Inflammatory macrophage treated with lipopolysaccharide for 4 hours (primary cell): ENCODE measurements at places on chromosomes 3 and 15.
A peak's percentile ranks its signal among the peaks of the same experiment; 100 is the strongest.

DNA sequence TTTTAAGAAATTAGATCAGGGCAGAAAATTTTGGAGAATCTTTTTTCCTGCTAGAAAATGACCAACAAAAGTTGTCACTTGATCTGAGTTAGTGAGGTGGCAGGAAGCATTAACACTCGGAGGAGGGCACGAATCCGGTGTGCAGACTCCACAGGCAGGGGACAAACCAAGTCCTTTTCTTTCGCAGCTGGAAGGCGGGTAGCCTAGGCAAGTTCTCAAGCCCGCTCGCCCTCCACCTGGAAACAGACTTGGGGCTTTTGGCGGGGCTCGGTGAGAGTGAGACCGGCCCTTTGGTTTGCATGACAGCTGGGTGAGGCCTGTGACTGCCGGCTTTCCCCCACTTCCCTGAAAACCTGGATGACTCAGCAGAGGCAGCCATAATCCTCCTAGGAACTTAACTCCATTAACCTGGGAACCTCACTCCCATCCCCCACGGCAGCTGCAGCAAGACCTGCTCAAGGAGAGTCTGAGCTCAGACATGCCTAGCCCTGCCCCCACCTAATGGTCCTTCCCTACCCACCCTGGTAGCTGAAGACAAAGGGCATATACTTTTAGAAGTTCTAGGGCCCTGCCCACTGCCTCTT is 134.8 kb downstream of the MFSD1 start:
- no peak for DNase-seq

DNA sequence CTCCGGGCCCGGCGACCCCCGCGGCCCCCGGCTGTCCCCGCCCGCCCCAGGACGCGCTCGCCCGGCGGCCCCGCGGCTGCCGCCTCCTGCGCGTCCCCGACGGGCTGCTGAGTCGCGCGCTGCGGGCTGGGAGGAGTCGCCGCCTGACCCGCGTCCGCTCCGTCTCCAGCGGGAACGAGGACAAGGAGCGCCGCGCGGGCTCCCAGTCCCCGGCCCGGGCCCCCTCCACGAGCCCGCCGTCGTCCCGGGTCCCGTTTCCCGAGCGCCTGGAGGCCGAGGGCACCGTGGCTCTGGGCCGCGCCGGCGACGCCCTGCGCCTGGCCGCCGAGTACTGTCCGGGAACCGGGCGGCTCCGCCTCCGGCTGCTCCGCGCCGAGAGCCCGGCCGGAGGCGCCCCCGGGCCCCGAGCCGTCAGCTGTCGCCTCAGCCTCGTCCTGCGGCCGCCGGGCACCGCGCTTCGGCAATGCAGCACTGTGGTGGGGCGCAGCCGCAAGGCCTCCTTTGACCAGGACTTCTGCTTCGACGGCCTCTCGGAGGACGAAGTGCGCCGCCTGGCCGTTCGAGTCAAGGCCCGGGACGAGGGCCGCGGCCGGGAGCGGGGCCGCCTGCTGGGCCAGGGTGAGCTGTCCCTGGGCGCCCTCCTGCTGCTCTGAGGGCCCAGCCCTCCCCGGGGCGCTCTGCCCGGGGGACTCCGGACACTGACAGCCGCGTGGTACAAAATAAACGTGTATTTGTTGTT is 1.5 kb downstream of the C2CD4A start:
- peak; percentile 73 for DNase-seq

DNA sequence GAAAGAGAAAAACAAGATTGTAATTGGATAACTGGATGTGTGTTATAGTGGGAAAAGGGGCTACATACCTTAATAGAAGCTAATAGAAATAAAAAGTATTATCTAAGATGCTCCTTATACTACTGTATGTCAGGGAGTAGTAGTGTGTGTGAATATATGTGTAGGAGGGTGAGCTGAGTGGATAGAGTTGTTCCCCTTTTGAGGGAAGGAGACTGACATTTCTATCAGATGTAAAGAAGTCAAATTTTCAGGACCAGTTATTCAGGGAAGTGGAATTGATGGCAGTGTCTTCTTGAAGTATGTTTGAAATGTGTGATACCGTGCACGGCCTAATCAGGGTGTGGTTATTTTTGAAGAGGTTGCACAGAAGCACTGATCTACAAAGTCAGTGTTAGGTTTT is 49.1 kb downstream of the PCOLCE2 start:
- DNase-seq: peak; percentile 19

- DNase-seq: no peak
These were observed 889.8 kb downstream of the ROBO1 start for GRCh38 chr3:78878011-78878410.

DNA sequence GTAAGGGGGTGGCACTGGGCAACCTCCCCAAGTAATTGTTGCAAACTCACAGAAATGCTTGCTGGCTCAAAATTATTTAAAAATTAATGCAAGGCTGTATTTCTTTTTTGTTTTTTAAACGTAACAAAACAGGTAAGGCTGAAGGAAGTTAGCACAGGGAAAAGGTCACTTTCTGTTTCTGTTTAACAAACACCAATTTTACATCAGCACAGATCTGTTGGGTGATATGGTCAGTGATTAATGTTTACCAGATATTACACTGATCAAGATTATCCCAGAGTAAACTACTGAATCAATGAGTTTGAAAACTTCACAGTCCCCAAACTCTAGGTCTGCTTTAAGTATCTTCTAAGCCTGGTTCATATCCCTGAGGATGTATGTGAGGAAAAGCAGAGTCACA is 558.0 kb downstream of the FOXP1 start:
- no peak for DNase-seq

GRCh38 chr15:94631608-94632007 is 400.2 kb downstream of the MCTP2 start:
- DNase-seq: no peak

DNA sequence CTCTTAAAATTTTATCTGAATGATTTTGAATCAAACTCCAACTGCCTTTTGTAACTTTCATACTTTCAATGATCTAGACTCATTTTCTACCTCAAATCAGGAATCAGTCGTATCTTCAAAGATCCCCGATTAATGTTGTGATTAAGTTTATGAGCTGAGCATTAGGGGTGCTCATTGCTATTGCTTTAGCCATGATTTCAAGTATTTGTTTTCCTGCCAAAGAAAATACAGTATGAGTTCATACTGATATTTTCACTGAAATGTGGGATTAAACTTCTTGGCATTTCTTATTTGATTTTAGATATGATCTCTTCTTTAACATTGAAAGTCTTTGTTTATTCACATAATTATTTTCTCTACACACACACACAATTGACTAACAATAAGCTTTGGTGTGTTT is 785.6 kb downstream of the NTRK3 start:
- DNase-seq: no peak

DNA sequence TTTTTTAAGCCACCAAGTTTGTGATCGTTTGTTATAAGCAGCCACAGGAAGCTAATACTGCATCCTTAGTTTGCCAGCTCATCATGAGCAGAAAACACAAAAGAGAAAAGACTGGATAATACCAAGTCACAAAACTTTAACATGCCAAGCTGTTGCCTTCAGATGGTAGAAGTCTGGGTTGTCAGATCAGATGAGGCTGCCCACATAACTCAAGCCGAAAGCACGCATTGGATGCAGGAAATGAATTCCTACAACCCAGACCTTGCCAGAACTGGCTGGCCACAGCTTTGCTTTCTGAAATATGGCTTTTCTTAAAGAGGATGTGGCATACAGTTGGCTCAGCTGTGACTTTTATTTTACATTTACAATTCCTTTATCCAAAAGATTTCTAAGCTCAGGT is 118.3 kb upstream of the NEO1 start:
- no peak for DNase-seq

DNA sequence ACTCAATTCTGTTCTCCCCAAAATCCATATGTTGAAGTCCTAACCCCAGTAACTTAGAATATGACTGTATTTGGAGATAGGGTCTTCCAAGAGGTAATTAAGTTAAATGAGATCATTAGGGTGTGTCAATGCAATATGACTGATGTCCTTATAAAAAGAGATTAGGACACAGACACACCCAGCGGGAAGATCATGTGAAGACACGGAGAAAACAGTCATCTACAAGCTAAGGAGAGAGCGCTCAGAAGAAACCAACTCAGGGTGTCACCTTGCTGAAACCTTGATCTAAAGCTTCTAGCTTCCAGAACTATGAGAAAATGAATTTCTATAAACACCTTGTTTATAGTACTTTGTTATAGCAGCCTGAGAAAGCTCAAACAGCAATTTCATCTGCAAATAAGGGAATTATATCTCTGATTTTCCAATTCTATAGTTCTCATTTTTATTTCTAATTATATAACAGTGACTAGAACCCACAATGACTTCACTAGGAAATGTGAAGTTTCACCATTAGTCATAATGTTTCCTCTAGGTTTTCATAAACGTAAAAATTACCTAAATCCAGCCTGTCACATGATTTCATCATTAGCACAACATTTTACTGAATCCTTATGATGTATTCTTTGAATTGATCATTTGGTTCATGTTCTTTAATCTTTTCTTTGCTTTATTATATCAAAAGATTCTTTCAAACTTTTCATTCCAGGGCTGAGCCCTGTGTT is 459.1 kb upstream of the MDFIC2 start:
- peak; percentile 67 for DNase-seq

GRCh38 chr3:41199866-41200668 is 762 bp downstream of the CTNNB1 start:
- peak; percentile 42 for DNase-seq

- DNase-seq: peak; percentile 18
These were observed 289.8 kb upstream of the ROPN1 start for GRCh38 chr3:124281453-124282316.

DNA sequence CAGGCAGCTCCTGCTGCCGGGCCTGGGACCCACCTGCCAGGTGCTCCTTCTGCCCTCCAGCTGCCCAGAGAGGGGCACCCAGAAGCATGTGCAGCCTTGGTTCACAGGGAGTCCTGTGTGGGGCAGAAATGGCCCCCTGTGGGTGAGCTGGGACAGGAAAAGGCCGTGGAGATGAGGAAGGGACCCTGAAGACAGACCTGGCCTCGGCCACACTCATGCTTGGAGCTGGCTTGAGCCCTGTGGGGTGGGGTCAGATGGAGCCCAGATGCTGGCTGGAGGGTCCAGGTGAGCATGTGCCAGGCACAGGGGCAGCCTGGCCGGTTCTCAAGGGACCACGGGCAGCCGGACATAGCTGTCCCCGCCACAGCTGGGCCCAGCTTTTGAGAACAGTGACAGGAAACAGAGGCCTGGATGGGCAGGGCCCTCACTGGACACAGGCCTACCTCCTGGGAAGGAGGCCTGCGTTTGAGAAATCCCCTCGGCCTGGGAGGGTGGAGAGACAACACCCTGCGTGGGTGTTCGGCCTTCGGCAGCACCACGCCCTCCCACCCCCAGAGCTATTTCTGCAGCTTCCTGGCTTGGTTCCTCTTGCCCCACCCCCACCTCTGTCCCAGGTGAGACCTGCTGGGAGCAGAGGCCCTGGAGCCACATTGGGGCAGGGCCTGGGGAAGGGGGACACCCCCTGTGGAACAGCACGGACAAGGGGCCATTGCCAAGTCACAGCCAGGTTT is 132.6 kb upstream of the MEF2A start:
- DNase-seq: peak; percentile 75

DNA sequence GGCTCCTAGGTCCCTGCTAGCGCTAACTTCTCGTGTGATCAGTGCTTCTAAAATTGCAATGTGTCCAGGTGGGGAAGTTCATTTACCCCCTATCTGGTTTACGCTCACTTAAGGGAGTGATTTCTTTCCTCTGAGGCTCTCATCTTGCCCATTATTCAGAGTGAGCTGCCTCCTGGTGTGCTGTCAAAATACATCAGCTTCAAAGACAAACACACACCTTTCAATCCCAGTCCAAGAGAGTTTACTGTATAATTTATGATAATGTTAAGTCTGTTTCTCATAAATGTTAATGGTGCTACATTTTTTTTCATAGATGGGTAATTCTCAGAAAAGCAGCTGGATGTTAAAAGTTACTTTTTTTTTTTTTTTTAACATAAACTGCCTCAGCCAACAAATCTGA is 112.3 kb downstream of the RORA start:
- DNase-seq: no peak

GRCh38 chr15:35293353-35294130 is 208.4 kb upstream of the NANOGP8 start:
- peak; percentile 46 for DNase-seq

GRCh38 chr3:161545824-161546223 is 49.2 kb downstream of the OTOL1 start:
- DNase-seq: no peak

- DNase-seq: no peak
These were observed 5.8 kb upstream of the PLOD2 start for GRCh38 chr3:146166826-146167225.

- no peak for DNase-seq
These were observed 933.1 kb downstream of the EPHA3 start for GRCh38 chr3:90040554-90040953.

GRCh38 chr3:51621091-51621892 is 49.8 kb upstream of the TEX264 start:
- peak; percentile 66 for DNase-seq

GRCh38 chr3:166125179-166125578 is 288.0 kb upstream of the BCHE start:
- DNase-seq: no peak

DNA sequence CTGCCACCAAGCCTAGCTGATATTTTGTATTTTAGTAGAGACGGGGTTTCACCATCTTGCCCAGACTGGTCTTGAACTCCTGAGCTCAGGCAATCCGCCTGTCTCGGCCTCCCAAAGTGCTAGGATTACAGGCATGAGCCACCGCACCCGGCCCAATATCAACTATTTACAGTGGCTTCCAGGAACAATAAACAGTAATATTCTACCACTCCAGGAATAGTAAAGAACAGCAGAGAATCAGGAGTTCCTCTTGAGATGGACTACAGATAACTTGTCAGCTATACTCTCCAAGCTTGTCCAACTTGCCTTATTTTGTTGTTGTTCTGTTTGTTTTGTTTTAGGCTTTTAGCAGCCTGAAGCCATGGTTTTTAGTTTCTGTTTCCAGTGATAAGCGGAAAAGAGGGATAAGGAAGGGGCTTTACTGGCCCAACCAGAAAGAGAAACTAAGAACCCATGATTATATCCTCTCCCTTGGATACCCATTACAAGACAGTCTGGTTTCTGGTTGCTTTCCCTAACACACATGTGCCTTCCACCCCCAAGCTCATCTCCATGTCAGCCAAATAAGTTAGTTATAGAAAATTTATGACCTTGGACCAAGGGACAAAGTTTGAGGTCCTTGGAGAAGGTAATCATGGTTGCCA is 36.7 kb downstream of the ARHGEF3 start:
- DNase-seq: peak; percentile 67

DNA sequence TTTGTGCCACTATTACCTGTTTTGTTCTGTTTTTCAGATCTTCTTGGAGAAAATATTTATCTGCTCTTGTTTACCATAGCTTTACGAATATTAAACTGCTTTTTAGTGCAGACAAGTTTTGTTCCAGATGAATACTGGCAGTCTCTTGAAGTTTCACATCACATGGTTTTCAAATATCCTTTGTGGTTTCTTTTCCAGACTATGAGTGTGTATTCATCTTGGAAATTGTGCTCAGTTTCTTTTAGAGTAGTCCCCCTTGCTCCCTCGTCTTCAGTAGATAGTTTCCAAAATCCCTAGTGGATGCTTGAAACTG is 1.2 kb downstream of the PIGB start:
- DNase-seq: no peak

DNA sequence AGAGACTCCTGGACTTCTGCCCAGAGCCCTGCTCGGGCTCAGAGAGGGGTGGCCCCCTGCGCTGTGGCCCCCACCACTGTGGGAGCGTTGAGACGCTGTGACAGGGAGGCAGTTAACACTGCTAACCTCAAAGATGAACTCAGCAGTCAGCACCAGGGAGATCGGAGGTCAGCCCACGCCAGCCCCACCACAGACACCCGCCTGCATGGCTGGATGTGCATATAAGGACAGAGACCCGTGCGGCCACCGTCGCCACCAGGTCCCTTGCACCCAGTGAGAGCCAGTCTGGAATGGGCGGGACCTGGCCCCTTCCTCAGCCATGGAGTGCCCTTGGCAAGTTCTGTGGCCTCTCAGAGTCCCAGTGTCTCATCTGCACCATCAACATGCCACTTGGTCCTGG is 48.5 kb upstream of the FURIN start:
- no peak for DNase-seq
